ENCODE measurements at places on chromosomes 5 and 9.

- DNase-seq: no peak
These were observed 45.2 kb upstream of the SHOC1 start for GRCh38 chr9:111839987-111840386.

GRCh38 chr5:120239086-120239485 is 225.0 kb upstream of the PRR16 start:
- no peak for DNase-seq

DNA sequence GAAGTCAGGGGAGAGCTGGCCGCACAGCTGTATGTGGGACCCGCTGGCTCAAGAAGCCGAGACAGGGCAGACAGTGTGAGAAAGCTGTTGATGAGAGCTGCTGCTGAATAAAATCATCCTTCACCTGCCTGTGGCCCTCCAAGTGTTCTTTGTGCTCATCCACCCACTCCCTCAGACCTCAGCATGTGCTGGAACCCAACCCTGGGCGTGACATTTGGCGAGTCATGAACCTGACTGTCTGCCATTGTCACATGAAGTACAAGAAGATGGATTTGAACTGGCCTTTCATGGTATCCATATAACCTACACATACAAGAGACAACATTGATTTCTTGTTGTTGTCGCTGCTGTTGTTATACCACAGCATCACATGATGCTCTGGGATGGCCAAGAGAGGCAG is 139.7 kb upstream of the PLCXD3 start:
- no peak for DNase-seq

DNA sequence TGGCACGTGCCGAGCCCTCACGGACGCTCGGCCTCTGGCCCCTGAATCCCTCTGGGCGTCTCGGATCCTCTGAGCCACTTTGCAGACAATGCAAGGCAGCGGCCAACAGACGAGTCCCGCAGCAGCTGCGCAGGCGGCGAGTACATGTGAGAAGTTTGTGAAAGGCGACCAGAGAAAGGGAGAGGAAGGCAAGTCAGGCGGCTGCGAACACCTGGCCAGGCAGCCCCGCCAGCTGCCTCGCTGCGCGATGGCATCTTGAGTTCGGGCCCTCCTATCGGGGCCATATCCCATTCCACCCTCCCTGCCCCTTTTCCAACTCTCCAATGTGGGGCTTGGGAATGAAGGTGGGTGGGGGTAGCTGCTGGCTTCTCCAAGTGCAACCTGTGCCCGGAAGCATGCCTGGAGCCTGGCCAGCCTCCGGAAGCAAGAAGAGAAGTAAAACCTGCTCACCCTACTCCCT is 4.5 kb upstream of the POU4F3 start:
- DNase-seq: no peak

DNA sequence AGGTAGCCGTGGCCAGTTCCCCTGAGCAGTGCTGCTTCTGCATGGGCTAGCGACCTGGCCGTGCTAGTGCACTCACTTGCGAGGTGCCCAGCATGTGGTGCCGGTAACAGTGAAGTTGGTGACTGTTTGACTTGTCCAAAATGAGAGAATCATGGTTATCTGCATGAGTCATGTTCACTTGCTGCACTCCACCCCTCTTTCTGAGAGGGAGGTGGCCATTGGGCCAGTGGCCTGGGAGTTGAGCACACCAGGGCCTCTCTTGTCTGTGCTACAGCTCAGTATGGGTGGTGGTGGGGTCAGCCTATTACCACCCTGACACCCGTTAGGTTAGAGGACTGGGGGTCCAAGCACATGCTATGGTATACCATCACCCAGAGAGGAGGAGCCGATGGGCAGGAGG is 55.4 kb upstream of the GARNL3 start:
- DNase-seq: no peak

GRCh38 chr9:5949103-5949699 is 58.5 kb downstream of the MLANA start:
- DNase-seq: no peak

DNA sequence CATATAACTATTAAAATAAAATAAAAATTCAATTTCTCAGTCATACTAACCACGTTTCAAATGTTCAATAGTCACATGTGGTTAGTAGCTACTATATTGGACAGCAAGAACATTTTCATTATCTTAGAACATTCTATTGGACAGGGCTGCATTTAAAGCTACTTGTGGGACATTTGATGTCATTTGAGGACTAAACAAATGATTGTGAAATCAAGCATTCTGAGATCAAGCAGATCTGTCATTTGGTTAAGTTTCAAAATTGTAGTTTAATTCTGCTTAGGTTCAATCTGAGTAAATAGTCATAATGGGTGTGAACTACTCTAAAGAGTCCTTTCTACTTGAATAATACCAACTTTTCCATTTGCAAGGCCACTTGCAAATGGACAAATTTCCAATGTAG is 226.9 kb upstream of the C9orf72 start:
- DNase-seq: no peak

GRCh38 chr5:177509991-177510566 is 453 bp upstream of the DOK3 start:
- DNase-seq: no peak

- DNase-seq: no peak
These were observed 104.2 kb upstream of the GPR151 start for GRCh38 chr5:146620031-146620668.

DNA sequence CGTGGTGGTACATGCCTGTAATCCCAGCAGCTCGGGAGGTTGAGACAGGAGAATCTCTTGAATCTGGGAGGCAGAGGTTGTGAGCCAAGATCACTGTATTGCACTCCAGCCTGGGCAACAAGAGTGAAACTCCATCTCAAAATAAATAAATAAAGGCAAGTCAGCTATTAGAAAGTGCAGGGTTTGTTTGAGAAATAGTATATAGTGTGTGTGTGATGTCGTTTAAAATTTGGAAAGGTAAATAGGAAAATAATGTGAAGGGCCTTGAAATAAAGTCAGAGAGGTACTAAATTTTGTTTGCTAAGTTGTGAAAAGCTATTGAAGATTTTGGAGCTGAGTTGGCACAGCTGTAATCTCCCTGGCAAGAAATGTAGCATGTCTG is 17.8 kb downstream of the ZNF131 start:
- DNase-seq: no peak

DNA sequence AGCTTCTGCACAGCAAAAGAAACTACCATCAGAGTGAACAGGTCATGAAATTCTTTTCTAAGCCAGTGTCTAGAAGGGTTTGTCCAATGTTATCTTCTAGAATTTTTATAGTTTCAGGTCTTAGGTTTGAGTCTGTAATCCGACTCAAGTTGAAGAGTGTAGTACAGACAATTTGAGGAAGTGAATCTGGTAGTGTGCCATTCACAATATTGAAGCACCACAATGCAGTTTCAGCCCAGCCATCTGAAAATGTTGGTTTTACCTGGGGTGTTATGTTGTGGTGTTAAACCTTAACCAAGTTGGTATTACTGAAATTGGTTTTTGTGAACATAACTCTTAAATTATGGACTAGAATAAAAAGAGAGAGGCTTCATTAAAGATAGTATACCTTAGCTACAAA is 77.2 kb downstream of the ADAMTS16 start:
- DNase-seq: no peak

GRCh38 chr5:177189965-177190364 is 56.4 kb downstream of the NSD1 start:
- no peak for DNase-seq

GRCh38 chr5:67510204-67510603 is 313.6 kb upstream of the CD180 start:
- no peak for DNase-seq

- DNase-seq: no peak
These were observed 789.7 kb upstream of the ZNF608 start for GRCh38 chr5:125536095-125536494.

- DNase-seq: no peak
These were observed 632.6 kb upstream of the EDIL3 start for GRCh38 chr5:85017261-85017660.

- DNase-seq: no peak
These were observed 29.8 kb downstream of the OLFM1 start for GRCh38 chr9:135117281-135117680.

- no peak for DNase-seq
These were observed 385.7 kb upstream of the CYLC2 start for GRCh38 chr9:102609461-102609860.

DNA sequence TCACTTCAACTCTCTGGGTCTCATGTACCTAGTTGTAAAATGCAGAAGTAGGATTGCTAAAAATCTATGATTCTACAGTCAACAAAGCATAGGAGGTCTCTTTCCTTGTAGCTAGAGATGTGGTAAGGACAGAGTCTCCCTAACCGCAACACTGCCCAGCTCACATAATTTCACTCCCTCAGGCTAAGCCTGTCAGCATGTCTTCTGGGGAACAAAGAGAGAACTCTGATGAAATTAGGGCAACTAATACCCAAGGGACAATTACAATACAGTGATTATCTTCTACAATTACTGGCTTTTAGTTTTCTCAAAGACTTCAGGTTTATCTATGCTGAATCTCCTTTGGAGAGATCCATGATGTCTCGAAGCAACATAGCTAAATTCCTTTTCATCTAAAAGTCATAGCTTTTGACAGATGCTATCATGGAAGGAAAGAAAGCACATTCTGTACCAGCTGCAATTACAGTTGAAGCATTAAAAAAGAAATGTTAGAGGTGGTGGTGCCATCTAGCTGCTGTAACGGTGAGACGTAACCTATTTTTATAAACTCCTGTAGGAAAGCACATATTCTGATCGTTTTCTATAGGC is 141.1 kb upstream of the TARS1 start:
- DNase-seq: peak; percentile 70

DNA sequence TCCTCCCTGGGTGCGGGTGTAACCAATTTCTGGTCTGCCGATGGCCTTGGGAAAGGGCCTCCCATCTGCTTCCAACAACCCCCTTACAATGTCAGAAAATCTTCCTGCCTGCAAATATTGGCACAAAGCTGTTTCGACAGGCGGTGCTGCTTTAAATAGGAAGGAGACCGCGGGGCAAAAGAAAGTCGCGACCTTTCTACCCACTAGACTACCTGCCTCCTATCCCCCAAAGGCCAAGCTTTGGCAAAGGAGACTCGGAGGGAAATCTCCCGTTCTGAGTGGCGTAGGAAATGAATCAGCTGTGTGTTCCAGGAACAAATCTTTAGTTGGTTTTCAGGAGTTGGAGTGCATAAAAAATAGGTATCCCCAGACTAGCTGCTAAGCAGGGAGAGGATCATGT is 36.8 kb upstream of the NFIB start:
- no peak for DNase-seq

- no peak for DNase-seq
These were observed 152.8 kb upstream of the IFNE start for GRCh38 chr9:21634951-21635350.

DNA sequence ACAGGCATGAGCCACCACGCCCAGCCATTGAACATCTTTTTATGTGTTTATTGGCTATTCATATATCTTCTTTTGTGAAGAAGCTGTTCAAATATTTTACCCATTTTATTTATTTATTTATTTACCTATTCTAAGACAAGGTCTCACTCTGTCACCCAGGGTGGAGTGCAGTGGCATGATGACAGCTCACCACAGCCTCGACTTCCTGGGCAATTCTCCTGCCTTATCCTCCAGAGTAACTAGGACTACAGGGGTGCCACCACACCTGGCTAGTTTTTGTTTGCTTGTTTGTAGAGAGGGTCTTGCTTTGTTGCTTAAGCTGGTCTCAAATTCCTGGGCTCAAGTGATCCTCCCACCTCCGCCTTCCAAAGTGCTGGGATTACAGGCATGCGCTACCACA is 33.5 kb downstream of the NAIF1 start:
- no peak for DNase-seq

- no peak for DNase-seq
These were observed 460.5 kb downstream of the CCDC171 start for GRCh38 chr9:16013366-16013765.

GRCh38 chr9:115327436-115328122 is 209.6 kb upstream of the TNC start:
- no peak for DNase-seq

GRCh38 chr9:8610256-8610655 is 810.7 kb upstream of the DMAC1 start:
- no peak for DNase-seq

- no peak for DNase-seq
These were observed 120.1 kb upstream of the MTAP start for GRCh38 chr9:21682381-21682780.

GRCh38 chr5:172816925-172817562 is 17.0 kb upstream of the ERGIC1 start:
- DNase-seq: peak; percentile 91

- DNase-seq: no peak
These were observed 2.6 kb downstream of the RAB24 start for GRCh38 chr5:177300951-177301350.

DNA sequence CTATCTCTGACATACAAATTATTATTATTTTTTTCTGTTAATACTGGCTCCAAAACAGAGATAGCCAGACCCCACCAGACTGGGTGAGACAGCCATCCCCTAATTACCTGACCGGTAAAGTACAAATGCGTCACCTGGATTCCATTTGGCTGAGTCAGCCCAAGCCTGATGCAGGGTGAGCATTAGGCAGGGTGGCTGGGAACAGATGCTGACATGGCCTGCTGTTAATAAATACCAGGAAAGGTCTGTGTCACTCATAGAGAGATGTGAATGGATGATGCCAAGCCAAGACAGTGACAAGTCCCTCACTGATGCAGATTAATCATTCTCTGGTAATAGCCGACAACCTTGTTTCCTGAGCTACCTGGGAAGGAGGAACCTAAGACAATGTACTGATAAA is 183.5 kb downstream of the TRIM32 start:
- DNase-seq: peak; percentile 57

DNA sequence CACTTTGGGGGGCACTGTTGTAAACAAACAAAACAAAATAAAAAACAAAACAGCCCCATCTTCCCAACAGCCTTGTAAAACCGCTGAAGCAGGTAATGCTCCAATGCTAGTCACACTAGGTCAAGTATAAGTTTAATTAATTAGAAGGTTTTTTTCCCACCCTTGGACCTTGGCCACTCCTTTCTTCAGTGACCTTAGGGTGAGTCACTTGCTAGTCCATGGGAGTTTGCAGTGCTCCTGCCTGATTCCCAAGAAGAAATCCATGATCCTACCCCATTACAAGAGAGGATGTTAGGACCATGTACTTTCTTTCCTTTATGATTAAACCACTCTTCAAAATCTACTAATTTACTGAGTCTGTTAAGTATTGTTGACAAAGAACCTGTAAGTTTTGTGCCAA is 192.2 kb upstream of the CDKN2B start:
- DNase-seq: no peak

- DNase-seq: no peak
These were observed 498.1 kb downstream of the TLE1 start for GRCh38 chr9:81191222-81191621.

GRCh38 chr9:117315236-117315635 is 99.6 kb downstream of the ASTN2 start:
- no peak for DNase-seq

- DNase-seq: no peak
These were observed 78.7 kb downstream of the HSPA4 start for GRCh38 chr5:133130387-133131118.

- DNase-seq: no peak
These were observed 27.6 kb downstream of the EGFLAM start for GRCh38 chr5:38286002-38286401.

- DNase-seq: no peak
These were observed 11.6 kb upstream of the PHF19 start for GRCh38 chr9:120888626-120889025.

- no peak for DNase-seq
These were observed 1.5 kb downstream of the VDAC1 start for GRCh38 chr5:134003064-134003816.

- DNase-seq: no peak
These were observed 146.0 kb downstream of the FRMD3 start for GRCh38 chr9:83392228-83392627.

Measured in umbilical cord (tissue), 2 donors.